ENCODE measurements at places on chromosomes 4 and X.

DNA sequence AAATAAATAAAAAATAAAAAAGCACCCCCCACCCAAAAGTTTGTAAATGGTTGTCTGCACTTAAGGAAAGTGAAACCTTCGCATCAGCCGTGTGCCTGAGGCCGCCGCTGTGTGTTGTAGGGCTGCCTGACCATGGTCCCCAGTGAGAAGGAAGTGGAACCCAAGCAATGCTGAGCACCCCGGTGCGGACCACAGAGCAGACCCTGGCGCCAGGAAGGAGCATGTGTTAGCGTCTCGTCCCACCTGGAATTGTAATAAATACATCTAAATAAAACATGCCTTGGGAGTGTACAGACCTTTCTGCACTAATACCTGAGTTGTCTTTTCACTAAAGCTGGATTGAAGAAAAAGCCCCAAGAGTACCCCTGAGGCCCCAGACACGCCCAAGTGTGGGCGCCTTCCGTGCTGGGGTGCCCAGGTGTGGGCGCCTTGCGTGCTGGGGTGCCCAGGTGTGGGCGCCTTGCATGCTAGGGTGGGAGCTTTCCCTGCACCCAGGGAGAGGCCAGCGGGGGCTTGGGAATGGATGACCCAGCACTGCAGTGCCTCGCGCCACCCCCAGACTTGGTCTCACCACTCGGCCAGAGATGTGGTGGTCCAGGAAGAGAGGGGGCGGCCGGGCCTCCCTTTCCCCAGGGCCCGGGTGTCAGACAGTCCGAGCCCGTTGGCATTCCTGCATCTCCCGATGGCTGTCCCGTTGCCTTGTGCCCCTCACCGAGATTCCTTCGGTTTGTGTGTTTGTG, 33.7 kb downstream of the HTT-AS start:
- DNase-seq = no peak

GRCh38 chr4:53436251-53436650, 58.8 kb downstream of the FIP1L1 start:
- DNase-seq = no peak

- DNase-seq = no peak
These were observed 41.8 kb upstream of the ARHGEF6 start for GRCh38 chrX:136822337-136823095.

DNA sequence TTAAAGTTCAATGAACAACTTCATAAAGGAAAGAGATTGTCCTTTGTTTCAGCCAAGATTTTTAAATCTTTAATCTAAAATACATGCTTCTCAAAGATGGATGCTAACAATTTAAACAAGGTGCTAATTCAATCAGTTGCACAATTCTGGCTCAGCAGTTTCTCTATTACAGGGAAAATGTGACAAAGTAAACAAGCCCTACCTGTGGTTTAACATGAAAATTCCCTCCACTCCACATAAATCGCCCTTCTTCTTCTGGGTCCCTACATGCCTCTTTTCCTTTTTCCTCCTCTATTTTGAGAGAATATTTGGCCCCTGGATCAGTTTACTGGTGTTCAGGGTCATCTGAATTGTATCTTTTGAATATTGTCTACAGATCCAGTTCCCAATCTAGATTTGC, 80.6 kb downstream of the FRYL start:
- DNase-seq = no peak

DNA sequence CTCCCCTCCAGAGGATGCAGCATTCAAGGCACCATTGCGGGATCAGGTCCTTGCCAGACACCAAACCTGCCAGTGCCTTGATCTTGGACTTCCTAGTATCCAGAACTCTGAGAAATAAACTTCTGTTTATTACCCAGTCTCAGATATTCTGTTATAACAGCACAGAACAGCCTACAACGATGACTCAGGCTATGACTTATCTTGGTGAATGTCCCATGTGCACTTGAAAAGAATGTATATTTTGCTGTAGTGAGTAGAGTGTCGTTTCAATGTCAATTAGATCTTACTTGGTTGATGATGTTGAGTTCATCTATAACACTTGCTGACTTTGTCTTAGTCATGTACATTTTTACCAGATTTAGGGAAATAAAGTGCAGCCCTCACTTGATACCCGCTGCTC, 34.5 kb upstream of the PGRMC1 start:
- no peak for DNase-seq

DNA sequence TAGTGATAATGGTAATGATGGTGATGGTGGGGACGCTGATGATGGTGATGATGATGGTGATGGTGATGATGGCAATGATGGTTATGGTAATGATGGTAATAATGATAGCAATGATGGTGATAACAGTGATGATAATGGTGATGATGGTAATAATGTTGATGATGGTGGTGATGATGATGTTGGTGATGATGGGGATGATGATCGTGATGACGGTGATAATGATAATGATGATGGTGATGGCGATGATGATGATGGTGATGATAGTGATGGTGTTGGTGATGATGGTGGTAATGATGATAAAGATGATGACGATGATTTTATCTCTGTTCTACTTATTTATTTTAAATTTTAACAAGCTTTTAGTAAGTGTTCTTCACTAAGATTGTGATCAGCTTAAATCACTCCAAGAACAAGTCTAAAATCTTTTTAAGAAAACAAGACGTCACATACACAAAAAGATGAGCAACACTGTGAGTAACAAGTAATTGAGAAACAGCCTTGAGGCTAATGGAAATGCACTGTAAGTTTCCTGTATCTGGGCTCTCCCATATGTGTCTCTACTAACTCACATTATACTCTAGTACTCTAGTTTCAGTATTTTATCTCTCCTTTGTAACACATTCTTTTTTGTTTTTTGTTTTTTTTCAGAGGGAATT, 480.2 kb upstream of the PRKX start:
- DNase-seq = no peak

DNA sequence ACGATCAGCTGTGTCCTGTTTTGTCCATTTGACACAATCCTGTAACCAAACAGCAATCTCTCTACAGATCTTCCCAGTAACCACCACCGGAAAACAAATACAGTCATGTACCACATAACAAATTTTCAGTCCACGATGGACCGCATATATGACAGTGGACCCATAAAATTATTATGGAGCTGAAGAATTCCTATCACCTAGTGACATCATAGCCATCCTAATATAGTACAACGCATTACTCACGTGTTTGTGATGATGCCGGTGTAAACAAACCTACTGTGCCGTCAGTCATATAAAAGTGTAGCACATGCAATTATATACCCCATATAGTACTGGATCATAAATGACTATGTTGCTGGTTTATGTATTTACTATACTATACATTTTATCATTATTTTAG, 133.7 kb upstream of the EDNRA start:
- no peak for DNase-seq

GRCh38 chrX:1249101-1249887, 19.3 kb upstream of the CSF2RA start:
- DNase-seq = peak; percentile 23

DNA sequence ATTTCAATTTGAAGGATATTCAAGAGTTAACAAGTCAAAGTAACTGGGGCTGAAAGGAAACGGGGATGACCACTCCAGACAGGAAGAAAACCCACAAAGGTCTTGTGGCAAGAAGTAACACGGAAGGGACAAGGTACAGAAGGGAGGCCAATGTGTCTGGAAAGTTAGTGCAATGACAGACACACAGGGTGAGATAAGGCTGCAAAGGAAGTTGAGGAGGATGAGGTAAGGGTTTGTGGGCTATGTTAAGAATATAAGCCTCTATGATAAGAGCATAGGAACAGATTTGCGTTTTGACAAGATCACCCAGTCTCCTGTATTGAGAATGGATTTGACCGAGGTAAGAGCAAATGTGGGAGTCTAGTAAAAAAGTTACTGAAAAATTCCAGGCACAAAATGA, 21.9 kb upstream of the EMCN start:
- DNase-seq = no peak

- no peak for DNase-seq
These were observed 9.7 kb upstream of the NSG1 start for GRCh38 chr4:4377191-4377590.

- DNase-seq = no peak
These were observed 1.5 kb upstream of the PSAPL1 start for GRCh38 chr4:7436256-7436655.

GRCh38 chr4:149291463-149291862, 524.2 kb downstream of the IQCM start:
- no peak for DNase-seq

DNA sequence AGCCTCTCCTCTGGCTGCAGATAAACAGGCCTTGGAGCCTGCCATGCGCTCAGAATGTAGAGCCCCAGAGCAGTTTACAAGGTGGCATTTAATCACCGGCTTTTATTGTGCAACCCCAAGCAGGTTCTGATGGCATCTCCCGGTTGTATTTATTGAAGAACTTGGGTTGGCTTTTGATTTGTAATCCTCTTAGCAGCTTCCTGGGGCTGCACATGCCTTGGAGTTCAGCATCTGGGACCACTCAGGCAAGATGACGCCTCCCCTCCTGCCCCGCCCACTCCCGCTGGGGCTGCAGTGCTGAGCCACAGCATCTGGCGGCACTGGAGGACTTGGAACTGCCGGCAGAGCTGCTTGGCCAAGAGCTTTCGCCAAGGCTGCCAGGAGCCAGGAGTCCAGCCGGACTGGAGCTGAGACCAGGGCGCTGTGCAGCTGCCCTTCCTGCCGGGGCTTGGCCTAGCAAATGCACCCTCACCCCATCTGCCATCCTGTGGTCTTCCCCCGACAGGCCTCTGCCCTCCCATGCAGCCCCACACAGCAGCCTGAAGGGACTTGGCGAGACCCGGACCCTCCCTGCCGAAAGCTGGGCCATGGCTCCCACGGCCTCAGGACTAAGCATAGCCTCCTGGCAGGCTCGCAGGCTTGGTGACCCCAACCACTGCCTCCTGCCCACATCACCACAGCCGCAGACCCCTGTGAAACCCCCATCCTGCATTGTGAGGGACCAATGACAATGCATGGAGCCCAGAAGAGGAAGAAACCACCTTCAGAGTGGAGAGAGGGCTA, 5.4 kb downstream of the HTRA3 start:
- no peak for DNase-seq

- DNase-seq = no peak
These were observed 281.5 kb upstream of the KLF3 start for GRCh38 chr4:38382520-38382919.

DNA sequence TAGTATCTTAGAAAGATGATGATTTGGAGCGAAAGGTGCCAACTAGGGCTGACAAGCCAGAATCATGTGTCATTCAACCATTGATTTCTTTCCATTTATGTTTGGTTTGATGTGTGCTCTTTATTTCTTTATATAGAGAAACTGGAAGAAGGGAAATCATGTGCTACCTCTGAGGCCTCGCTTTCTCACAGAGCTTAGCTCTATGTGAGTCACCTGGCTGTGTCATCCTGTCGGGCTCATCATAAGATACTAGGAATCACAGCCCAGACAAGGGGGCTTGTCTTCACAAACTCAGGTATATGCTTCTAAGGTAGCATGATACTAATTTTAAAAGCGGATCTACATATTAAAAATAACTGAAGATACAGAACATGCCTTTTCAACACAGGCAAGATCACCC, 81.7 kb upstream of the GPM6B start:
- no peak for DNase-seq

DNA sequence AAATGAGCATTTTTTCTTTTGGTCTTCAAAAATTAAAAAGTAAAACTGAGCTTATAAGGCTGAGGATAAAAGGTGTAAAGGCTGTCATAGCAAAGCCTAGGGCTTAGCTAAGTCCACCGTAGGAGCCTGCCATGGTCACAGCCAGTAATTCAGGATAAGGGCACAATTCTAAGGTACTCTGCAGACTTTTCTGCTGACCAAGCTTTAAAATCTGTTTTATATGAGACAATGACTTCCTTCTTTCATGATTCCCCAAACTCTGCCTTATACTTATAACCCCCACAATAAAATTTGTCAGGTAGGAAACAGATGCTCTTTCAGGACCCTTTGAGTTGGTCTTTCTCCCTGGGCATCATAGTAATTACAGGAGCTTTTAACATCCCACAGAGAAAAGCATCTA, 138.5 kb downstream of the COL4A6 start:
- no peak for DNase-seq

DNA sequence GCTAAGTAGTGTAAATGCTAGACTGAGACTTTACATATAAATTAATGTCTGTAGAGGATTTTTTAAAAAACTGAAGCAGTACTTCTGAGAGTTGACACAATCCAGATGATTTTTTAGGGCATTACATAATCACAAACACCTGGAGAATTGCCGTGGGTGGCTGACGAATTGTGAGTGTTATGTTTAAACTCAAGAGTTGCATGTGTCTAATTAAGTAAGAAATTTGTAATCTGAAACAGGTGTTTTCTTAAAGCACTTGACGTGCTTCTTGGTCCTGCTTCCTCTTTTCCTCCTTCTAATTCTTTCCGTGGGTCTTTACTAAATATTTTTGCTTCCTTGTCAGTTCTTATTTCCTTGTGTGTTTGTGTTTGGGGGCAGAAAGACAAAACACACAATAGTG, 27.8 kb downstream of the PIR start:
- no peak for DNase-seq

DNA sequence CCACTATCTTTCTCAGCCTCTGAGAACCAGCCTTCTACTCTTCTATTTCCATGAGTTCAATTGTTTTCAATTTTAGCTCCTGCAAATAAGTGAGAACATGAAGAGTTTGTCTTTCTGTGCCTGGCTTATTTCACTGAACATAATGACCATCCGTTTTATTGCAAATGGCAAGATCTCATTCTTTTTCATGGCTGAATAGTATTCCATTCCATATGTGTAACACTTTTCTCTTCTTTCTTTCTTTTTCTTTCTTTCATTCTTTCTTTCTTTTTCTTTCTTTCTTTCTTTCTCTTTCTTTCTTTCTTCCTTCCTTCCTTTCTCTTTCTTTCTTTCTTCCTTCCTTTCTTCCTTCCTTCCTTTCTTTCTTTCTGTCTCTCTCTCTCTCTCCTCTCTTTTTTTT, 228.7 kb downstream of the SHOX start:
- no peak for DNase-seq

DNA sequence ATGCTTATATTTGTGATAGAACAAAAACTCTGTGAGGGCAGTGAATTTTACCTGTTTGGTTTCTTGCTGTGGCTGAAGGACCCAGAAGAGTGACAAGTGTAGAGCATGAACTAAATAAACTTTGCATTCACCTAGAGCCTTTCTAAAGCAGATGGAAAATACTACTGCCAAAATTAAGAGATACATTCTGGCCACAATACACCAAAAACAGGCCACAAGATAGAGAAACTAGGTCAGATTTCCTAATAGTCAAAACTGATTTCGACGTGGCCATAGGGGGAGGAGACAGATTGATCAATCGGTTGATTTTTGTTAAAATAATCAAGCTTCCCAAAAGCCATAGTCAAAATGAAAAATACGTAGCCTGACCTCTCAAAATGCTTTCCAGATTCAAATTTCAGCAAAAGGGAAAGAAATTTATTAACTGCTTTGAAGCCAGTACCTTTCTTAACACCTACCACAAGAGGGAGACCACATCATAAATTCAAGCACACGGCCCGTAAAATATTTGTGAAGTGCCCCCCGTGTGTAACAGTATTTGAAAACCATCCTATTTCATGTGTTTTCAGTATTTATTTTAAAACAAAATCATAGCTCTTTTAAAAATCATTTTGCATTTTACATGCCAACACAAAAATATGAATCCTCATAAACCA, 132.4 kb downstream of the CORIN start:
- no peak for DNase-seq

- no peak for DNase-seq
These were observed 2.1 kb upstream of the STS start for GRCh38 chrX:7145454-7145853.

GRCh38 chr4:92183825-92184224, 119.9 kb upstream of the GRID2 start:
- DNase-seq = no peak

Measured in stimulated activated CD4-positive, alpha-beta T cell treated with anti-CD3 and anti-CD28 coated beads, Interleukin-1b, Interleukin-23, amount 100 ng/mL, for 1 hour (primary cell).